AG04450 (cell line): ENCODE measurements at places on chromosomes 7 and 10. TPM values are rescaled to one million over a fixed set of nuclear protein-coding genes. Genes with fewer than 3 reads are reported as not detected.

TEX36 gene
- not detected in 2 replicates for polyA plus RNA-seq

VENTX gene
- not detected in 2 replicates for polyA plus RNA-seq

GRID2IP gene
- polyA plus RNA-seq = 0.02 TPM in 1 of 2 replicates, not detected in the other

PPP1R17 gene
- not detected in 2 replicates for polyA plus RNA-seq

TLL2 gene
- polyA plus RNA-seq = 0.01 TPM in 1 of 2 replicates, not detected in the other

CXCL12 gene
- polyA plus RNA-seq = 80.5 and 93.4 TPM in 2 replicates

MYO3A gene
- not detected in 2 replicates for polyA plus RNA-seq

PLPP4 gene
- 0.10 TPM in 1 of 2 replicates, not detected in the other for polyA plus RNA-seq

FBXL13 gene
- 0.79 and 0.95 TPM in 2 replicates for polyA plus RNA-seq

STARD3NL gene
- 63.8 and 93.4 TPM in 2 replicates for polyA plus RNA-seq

LHFPL3 gene
- not detected in 2 replicates for polyA plus RNA-seq

GTF2IRD2 gene
- polyA plus RNA-seq = 23.0 and 24.0 TPM in 2 replicates

PAPOLB gene
- not detected in 2 replicates for polyA plus RNA-seq

TEX47 gene
- polyA plus RNA-seq = not detected in 2 replicates

NODAL gene
- polyA plus RNA-seq = not detected in 2 replicates

SH3PXD2A gene
- polyA plus RNA-seq = 22.9 and 27.8 TPM in 2 replicates

ELAPOR2 gene
- 3.4 and 3.9 TPM in 2 replicates for polyA plus RNA-seq

GRB10 gene
- polyA plus RNA-seq = 8.0 and 12.1 TPM in 2 replicates

TMEM72 gene
- not detected in 2 replicates for polyA plus RNA-seq

SRI gene
- 134 and 171 TPM in 2 replicates for polyA plus RNA-seq

ICA1 gene
- not detected in 2 replicates for polyA plus RNA-seq

DNAJC12 gene
- polyA plus RNA-seq = 6.2 and 8.3 TPM in 2 replicates
